Stimulated activated CD8-positive, alpha-beta memory T cell treated with anti-CD3 and anti-CD28 coated beads, Interleukin-15, amount 100 ng/mL, for 24 hours (primary cell): ENCODE measurements at places on chromosomes 5 and 9.

DNA sequence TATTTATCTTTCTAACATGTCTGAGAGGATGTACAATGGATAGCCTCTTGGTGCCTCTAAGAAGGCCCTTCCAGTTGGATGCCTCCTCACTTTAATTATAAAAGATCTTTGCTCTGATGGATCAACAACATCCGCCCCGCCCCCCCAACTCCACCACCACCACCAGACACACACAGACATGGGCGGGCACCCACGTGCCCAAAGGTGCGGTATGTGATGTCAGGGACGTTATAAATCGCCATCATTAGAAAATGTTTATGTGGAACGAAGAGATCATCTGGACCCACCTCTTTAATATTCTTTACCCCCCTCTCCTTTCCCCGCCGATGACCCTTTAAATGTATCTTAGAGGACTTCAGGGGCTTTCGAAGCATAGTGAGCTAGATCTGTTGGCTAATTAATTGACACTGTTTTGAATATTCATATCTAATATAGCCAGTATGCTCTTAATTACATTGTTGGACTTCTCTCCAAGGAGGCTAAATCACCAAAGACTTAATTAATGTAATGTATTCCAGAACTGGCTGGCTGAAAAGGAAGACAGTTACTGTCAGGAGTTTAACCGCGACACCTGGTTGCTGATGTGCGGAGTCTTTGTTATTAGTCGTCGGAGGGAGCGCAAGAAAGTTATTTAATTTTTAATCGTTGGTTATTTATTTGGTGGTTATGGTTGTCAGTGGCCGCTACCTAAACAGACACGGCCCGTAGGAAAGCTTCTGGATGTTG is 6.1 kb upstream of the FOXB2 start:
- no peak for DNase-seq

GRCh38 chr5:76074487-76075065 is 8.6 kb upstream of the SV2C start:
- no peak for DNase-seq

- DNase-seq, result no peak
Measured at GRCh38 chr5:74206579-74207550, 433.7 kb downstream of the ENC1 start.

DNA sequence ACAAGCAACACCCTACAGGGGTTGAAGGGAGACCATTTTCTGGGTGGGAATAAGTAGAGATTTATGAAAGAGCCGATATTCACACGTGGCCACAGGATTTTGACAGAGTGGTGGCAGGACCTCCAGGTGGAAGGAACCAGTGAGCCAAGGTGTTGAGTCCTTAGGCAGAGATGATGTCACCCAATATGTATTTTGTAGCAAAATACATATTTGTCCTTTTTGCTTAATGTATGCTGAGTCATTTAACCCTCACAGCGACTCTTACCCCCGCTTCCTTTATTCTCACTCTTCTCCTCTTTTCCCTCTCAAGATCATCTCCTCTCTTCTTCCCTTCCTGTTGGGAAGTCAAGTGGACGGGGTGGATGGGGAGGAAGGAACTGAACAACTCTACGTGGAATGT is 215.7 kb upstream of the S1PR3 start:
- DNase-seq, result no peak

DNA sequence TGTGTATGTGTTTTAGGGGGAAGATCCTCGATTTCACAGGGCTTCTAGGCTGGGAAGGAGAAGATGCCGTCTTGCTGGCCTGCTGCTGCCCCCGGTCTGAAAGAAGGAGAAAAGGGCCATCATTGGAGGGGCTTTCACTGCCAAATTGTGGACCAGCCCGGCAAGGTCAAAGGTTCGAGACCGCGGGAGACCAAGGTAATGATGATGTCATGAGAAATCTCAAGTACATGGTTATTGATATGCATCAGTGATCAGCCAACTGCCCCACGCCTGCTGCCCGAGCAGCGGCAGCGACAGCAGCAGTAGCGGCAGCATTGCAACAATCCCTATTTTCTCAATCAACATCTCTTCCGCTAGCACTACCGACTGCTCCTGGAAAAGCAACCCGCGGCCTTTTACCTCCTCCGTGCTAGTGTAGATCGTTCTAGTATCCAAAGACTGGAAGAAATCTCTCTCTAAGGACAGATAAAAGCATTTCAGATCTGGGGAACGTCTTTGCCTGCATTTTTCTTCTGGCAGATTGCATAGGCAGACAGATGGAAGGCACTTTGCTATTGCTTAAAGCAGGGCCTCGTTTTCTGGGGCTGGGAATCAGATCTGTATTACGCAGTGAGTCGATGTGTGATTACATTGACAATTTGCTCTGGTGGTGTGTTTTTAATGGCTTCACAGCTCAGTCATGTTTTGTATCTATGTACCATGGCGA is 215.3 kb downstream of the MEF2C start:
- DNase-seq, result no peak

DNA sequence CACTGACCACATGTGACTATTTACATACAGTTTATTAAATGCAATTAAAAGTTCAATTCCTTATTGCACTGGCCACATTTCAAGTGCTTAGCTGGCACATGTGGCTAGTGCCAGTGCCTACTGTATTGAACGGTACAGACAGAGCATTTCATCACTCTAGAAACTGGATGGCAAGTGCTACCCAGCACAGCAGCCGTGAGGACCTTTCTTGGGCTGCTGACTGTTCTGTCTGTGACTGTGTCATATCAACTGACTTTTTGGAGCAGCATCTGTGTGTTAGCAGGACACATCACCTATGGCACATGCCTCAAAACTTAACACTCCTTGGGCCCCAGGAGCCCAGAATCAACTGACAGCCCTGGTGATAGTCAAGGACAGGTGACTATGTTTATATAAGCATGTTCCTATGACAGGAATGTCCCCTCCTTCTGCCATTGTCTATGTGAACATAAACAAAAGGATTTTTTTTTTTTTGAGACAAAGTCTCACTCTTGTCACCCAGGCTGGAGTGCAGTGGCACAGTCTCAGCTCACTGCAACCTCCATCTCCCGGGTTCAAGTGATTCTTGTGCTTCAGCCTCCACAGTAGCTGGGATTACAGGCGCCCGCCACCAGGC is 8.9 kb downstream of the IRF1 start:
- no peak for DNase-seq
